ENCODE measurements at places on chromosomes 3 and 15.
A peak's percentile ranks its signal among the peaks of the same experiment; 100 is the strongest.

DNA sequence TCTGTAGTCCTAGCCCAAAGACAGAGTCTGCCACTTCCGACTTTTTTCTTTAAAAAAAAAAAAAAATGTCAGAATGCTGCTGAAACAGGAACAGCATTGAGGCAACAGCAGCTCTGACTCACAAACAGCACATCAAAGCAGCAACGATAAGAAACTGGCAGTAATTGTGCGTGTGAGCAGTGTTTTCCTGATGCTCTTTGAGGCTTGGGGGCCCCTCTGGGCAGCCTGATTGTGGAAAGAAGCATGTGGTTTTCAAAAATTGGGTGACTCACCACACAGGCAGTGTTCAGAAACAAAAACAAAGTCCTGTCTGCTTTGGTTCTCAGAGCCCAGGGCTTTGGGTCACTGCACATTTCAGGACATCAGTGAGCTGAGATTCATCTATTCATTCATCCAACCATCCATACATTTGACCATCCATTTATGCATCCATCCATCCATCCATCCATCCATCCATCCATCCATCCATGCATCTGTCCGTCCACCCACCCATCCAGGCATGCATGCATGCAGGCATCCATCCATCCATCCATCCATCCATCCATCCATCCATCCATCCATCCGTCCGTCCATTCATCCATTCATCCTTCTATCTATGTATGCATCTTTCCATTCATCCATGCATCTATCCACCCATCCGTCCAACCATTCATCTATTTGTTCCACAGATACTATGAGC is 308.4 kb downstream of the RPLP1 start:
- DNase-seq: peak; percentile 83

DNA sequence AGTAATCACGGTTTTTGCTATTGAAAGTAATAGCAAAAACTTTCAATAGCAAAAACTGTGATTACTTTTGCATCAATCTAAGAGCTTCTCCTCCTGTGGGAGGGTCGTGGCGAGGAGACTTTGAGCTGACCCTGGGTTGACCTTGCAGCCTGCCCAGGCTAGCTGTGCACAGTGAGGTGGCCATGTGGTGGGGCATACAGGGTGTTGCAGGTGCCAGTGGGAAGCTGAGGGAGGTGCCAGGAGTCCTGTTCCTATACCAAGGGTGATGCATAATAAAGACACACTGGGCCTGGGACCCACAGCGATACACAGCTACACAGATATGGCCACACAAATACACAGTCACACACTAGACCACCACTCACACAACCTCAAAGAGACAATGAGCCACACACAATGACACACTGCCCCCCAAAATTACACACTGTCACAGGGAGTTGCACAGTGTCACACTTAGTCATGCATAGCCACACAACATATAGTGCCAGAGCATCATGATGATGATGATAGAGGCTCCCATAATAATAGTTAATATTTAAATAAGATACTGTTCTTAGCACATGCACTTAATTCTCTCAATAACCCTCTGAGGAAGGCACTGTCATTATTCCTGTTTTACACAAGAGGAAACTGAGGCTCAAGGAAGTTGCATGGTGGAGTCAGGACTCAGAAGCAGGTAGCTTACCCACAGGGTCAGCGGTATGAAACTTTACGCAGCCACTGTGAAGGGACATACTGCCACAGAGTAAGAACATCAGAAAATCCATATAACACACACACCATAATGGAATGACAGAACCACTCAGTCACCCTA is 6.3 kb downstream of the PLCD1 start:
- no peak for DNase-seq

DNA sequence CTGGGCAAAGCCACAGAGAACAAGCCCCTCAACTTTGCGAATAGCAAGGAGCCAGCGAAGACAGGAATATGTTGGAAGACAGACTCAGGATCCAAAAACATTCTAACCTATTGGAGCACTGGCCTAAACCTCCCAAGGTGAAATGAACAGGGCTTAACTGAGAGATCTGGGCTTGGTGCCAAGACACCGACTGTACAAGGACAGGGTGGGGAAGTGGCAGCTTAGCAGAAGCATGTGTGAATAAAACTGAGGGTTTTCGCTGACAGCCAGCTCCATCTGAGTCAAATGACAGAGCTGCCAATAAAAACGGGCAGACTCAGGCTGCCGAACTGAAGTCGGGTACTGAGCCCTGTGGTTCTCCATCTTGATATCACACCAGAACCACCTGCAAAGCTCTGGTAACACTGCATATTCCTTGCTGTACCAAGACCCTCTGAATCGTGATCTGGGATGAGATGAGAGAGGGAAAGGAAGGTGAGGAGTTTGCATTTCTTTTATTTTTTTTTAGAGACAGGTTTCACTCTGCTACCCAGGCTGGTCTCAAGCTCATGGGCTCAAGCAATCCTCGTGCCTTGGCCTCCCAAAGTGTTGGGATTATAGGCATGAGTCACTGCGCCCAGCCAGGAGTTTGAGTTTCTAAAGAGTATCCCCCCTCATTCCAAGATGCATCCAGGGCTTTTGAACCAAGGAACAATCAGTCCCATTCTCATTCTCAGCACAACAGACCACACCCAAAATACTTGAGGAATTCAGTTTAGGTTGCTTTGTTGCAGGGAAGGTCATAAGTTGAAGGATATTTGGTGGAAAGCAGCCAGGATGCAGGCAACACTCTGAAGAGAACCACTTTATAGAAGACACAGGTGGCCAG is 6.0 kb upstream of the PLCB2 start:
- peak; percentile 64 for DNase-seq

DNA sequence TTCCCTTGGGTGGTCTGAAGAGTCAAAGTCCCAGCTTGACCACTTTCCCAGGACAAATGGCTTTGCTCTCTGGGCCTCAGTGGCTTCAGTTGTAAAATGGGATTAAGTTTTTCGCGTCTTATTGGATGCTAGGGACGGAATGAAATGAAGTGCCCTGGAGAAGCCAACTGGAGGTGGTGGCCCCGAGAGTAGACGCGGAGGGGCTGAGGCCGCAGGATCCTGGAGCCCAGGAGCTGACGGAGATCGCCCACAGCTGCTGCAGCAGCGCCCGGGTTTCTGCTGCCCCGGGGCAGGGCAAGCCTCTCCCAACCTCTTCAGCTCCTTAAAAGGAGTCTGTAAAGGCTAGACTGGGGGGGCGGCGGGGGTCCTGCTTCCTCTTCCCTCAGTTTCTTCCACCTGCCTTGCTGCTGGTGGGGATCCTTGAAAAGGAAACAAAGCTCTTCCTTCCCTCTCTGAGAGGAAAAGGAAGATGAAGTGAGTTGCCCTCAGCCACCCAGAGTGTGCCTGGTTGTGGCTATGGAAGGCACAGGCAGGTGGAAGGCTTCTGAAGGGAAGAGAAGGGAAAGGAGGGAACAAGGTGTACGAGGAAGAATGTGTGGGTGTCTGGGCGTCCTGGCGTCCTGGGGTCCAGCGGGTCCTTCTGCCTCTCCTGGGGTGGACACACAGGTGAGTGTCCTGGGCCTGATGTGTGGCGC is 967 bp upstream of the BNC1 start:
- DNase-seq: no peak

Measured in Kasumi-1 (cell line).